ENCODE measurements at places on chromosomes 7 and 10. TPM values are rescaled to one million over a fixed set of nuclear protein-coding genes. Genes with fewer than 3 reads are reported as not detected.

CHAT gene
- not detected for polyA plus RNA-seq

SUN3 gene
- 0.31 TPM for polyA plus RNA-seq

ABI1 gene
- polyA plus RNA-seq, result 71.5 TPM

UPK3BL2 gene
- polyA plus RNA-seq, result 15.8 TPM

TAC1 gene
- not detected for polyA plus RNA-seq

CALCR gene
- polyA plus RNA-seq, result not detected

DRGX gene
- polyA plus RNA-seq, result not detected

LBX1 gene
- 0.33 TPM for polyA plus RNA-seq

SP8 gene
- not detected for polyA plus RNA-seq

Measured in left lung (tissue), 14 donors.